ENCODE measurements at places on chromosomes 2 and 18.

GRCh38 chr18:36217348-36217747 lies 30.1 kb downstream of the MOCOS start:
- no peak for DNase-seq

DNA sequence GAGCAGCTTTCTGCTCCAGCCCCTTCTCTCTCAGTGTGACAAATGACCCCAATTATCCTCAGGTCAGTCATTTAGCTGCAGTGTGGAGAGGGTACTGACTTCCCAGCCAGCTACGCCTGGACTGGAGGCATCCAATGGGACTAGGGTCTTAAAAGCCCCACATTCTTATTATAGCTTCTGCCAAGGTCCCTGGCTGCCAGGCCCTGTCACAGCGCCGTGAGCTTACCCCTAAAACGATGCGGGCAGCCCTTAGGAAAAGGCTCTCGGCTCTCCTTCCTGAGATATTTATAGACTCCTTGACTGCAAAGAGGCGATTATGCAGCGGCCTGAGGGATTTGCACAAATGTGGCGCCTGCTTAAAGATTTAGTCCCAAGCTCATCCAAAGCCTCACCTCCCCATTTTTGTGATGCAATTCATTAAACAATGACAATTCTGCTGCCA lies 69.2 kb upstream of the EDAR start:
- DNase-seq = no peak

GRCh38 chr18:22711192-22711685 lies 221.9 kb upstream of the RBBP8 start:
- no peak for DNase-seq

GRCh38 chr2:24855022-24855622 lies 61.9 kb downstream of the CENPO start:
- DNase-seq = no peak

DNA sequence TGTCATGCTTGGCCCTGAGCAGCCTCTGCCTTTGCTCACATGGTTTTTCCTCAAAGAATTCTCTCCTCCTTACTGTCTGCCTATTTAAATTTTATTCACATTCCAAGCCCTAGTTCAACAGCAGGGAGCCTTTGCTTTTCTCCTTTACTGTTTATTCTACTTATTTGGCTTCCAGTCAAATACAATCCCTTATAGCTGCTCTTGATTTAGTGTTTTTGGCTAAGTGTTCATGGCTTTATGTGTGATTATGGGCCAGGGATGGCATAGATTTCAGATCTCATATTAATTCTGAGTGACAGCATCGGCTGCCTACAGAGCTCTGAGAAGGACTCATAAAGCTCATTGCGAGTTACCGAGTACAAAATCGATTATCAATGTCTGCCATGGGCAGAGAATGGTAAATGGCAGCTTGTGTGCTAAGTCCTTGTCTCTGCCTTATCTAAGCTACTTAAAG lies 106.7 kb downstream of the METTL8 start:
- DNase-seq = no peak

DNA sequence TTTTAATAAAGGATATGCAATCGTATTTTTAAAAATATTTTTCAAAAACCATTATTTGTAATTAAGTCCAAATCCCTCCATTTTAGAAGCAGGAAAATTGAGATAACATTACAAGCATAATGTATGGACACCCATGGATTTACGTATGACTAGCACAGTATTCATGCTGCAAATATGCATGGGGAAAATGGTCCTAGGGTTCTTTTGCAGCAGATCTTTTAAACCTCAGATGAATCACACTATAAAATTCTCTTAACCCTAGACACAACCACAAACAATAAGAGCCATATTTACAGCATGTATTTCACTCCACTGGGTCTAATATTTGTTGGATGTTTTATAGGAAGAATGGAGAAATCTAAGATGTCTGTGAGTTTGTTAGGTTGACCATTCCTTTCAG lies 453.4 kb downstream of the TGIF1 start:
- no peak for DNase-seq

- DNase-seq = no peak
These were observed 84.5 kb upstream of the MAPRE2 start for GRCh38 chr18:34956663-34957062.

DNA sequence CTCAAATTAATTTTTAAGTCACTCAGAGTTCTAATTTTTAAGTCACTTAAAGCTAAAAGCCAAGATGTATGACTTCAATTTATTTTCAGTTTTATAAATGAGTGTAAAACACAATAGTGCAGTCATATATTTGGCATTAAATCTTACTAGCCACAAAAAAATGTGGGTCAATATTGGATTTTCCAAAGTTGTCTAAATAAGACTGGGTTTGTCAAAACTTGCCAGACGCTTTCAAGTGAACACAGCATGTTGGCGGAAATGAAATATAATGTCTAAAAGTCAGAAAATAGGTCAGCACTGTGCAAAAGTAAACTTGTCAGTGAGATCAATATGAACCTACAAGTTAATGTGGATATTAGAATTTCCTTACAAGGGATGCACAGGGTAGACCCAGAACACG lies 128.9 kb downstream of the FIGN start:
- DNase-seq = no peak

DNA sequence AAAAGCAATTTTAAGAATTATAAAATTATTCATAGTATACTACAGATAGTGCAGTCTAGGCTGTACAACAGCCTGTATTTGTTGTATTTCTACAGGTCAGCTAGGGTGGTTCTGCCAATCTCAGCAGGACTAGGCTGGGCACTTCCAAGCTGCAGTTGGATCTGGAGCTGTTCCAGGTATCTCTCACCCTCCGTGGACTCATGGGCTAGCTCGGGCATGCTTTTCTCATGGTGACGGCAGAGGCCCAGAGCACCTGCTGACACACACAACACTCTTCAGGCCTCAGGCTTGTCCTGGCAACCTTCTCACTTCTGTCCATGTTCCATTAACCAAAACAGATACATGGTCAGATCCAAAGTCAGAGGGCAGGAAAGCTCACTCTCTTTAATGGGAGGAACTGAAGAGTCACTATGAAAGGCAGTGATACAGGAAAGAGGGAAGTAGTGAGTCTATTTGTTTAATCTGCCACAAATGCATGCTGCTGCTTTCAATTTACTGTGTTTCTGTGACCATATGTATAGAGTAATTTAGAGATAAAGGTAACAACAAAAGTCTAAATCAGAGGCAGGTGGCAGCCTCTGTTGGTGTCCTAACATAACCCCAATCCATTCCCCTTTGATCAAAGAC lies 462.4 kb upstream of the ACVR2A start:
- no peak for DNase-seq

- DNase-seq = no peak
These were observed 15.0 kb downstream of the ZC3H8 start for GRCh38 chr2:112239862-112240261.

GRCh38 chr2:181605889-181606837 lies 50.7 kb downstream of the CERKL start:
- DNase-seq = no peak

DNA sequence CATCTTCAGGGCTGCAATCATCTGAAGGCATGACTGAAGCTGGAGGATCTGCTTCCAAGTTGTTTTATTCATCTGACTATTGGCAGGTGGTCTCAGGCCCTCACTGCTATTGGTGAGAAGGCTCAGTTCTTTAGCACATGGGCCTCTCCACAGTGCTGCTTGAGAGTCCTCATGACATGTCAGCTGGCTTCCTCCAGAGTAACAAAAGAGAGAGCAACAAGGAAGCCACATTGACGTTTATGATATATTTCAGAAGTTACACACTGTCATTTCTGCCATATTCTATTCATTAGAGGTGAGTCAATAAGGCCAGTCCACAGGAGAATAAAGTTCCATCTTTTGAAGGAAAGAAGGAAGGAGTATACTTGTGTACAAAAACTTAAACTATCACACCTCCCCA lies 7.9 kb upstream of the SIGLEC15 start:
- no peak for DNase-seq

DNA sequence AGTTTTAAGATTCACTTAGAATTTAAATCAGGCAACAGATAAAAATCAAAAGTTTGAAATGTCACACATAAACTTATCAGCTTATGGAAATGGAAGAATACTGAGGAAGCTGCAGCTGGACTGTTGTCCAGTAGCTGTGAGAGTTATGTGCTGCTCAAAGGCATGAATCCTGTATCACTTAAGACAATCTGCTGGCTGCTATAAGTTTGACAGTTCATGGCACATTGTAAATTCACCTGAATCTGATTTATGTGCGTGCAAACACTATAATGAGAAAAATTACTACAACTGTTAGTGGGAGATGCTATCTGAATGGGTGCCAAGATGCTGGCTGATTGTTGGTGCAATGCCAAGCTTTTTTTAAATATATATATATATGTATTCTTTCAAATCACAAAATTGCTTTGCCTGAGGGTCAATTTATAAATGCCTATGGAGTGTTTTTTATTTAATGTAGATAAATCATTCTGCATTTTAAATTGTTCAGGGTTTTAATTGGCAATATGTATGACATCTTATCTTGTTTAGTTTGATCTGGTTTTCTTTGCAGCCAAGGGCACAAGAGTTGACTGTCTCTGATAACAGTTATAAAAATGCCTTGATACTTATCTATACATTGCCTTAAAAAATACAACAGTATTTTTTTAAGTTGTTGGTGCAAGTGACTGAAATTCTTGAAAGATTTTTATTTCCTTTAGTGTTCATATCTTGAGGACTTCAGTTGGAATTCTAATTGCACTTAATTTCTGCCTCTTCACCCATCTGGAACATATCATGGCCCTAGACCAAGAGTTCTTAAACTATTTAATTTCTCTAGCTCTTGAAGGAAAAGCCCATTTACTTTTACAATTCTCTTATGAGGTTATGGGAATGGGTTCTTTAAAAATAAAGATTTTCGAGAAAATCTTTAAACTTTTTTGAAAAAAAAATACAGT lies 48.7 kb downstream of the CAVIN2 start:
- DNase-seq = no peak

GRCh38 chr2:181177376-181177775 lies 197.0 kb downstream of the UBE2E3 start:
- DNase-seq = no peak

- DNase-seq = no peak
These were observed 99.7 kb upstream of the KYNU start for GRCh38 chr2:142777742-142778141.

DNA sequence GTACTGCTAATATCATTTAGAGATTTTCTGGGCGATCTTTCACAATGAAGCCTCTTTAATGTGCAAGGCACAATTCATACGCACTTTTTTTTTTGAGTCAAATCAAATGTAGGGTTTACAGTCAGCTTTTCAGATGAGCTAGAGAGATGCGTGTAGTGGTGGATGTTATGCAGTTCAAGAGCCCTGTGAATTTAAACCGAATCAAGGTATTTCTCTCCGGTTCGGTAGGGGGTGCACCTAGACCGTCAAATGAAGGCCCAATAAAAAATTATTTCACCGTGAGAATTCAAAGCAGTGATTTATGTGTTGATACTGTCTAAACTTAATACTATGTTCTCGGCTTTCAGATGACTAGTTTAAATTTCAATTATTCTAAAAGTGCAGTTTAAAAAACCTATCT lies 1.1 kb downstream of the PTH2R start:
- no peak for DNase-seq

- no peak for DNase-seq
These were observed 290 bp downstream of the PSMG2 start for GRCh38 chr18:12703096-12703567.
